Stimulated activated CD4-positive, alpha-beta T cell treated with anti-CD3 and anti-CD28 coated beads, Interleukin-4, amount 100 ng/mL, for 1 hour (primary cell): ENCODE measurements at places on chromosomes 3 and 15.

- DNase-seq, result no peak
Observed at GRCh38 chr3:111311126-111311525, 230.9 kb upstream of the CD96 start.

- DNase-seq, result no peak
Observed at GRCh38 chr3:30657914-30658313, 51.5 kb downstream of the TGFBR2 start.

- DNase-seq, result no peak
Observed at GRCh38 chr3:82000773-82001172, 239.3 kb upstream of the GBE1 start.

DNA sequence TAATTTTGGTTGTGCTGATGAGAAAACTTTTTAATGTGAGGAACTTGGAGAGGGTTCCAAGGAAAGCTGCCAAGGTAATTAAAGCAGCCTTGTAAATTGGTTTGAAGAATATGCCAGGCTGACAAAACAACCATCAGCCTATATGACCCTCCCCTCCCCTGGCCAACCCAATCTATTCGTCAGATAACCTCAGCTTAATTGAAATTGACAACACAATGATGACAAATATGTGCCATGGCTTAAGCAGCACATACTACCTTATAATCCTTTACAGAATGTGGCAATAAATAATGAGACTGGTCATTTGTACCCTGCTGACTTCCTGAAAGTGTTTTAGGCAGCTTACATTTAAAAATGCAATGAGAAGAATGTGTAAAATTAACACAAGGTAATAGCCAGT lies 118.2 kb downstream of the EFHB start:
- DNase-seq, result no peak

GRCh38 chr3:195895078-195895860 lies 13.1 kb downstream of the TNK2 start:
- DNase-seq, result peak; percentile 71

- no peak for DNase-seq
Observed at GRCh38 chr15:68580026-68580882, 1.5 kb downstream of the CORO2B start.

- no peak for DNase-seq
Observed at GRCh38 chr3:171442184-171442583, 18.0 kb downstream of the TNIK start.

GRCh38 chr3:65618599-65618998 lies 420.1 kb downstream of the MAGI1 start:
- no peak for DNase-seq
